ENCODE measurements at places on chromosomes 1 and 21. TPM values are rescaled to one million over a fixed set of nuclear protein-coding genes. Genes with fewer than 3 reads are reported as not detected.

Gene LRRC41
- 73.5 TPM for total RNA-seq

Gene POMGNT1
- 53.3 TPM for total RNA-seq

Gene GJA8
- total RNA-seq, result not detected

Gene DUSP12
- 54.7 TPM for total RNA-seq

Gene HHIPL2
- total RNA-seq, result 11.7 TPM

Gene CASQ2
- total RNA-seq, result 0.49 TPM
